ENCODE measurements at places on chromosomes 5 and 9.

DNA sequence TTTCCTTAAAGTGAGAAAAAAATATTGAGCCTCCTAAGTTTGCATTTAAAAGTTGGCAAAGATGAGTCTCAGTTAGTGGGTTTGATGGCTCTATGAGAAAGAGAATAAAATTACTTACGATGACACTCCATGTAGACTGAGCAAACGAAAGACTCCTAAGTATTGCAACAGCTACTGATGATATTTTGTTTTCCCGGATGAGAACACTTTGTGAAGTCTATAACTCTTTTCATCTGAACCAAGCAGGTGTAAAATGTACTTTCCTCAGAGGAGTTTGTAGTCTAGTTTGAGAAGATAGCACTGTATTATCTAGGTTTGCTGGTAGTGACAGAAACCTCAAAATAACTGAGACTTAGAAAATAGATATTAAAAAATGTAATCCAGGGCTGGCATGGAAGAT is 1.7 kb upstream of the ITK start:
- no peak for DNase-seq

DNA sequence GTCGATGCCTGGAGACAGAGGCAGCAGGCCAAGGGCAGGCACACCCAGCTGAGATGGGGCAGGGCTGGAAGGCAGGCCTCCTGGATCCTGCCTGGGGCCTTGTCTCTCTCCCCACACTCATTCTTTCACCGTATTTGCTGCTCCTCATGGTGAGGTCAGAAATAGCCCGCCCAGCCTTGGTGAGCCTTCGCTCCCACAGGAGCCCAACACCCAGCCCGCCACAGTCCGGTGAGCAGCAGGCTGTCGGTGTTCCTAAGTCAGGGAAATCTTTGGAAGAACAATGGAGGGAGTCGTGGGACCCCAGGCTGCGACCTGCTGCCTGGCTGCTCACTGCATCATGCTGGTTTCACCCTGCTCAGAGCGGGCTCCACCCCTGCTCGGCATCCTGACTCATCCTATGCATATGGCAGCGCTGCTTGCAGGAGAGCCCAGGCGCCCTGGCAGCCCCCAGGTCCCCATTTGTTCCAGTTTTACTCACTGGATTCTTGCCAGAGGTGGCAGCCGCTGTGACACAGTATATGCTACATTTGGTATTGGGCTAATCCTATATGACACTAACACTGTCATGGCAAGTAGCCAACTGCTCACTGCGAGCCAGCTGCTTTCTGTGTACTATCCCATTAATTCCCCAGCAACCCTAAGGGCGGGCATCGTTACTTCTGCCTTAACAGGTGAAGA is 53.2 kb upstream of the NCS1 start:
- DNase-seq = no peak

- DNase-seq = no peak
Measured at GRCh38 chr5:172728481-172729241, 42.3 kb downstream of the DUSP1 start.

DNA sequence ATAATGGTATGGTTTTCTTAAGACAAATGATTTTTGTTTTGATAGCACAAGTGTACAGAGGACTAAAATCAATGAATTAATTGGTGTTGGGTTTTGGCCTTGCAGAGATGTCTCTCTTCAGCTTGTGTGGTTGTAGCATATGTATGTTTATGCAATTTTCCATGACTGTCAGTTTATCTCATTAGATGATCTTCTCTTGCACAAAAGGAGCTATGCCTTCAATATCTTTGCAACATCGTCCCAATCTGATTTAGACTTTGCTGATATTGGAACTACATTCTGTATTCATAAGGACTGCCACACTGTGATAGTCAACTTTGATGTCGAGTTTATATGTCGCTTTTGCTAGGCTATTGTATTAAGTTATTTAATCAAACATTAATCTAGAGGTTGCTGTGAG is 140.0 kb upstream of the TAF11L2 start:
- DNase-seq = no peak

GRCh38 chr5:135880801-135881200 is 14.8 kb downstream of the IL9 start:
- no peak for DNase-seq

DNA sequence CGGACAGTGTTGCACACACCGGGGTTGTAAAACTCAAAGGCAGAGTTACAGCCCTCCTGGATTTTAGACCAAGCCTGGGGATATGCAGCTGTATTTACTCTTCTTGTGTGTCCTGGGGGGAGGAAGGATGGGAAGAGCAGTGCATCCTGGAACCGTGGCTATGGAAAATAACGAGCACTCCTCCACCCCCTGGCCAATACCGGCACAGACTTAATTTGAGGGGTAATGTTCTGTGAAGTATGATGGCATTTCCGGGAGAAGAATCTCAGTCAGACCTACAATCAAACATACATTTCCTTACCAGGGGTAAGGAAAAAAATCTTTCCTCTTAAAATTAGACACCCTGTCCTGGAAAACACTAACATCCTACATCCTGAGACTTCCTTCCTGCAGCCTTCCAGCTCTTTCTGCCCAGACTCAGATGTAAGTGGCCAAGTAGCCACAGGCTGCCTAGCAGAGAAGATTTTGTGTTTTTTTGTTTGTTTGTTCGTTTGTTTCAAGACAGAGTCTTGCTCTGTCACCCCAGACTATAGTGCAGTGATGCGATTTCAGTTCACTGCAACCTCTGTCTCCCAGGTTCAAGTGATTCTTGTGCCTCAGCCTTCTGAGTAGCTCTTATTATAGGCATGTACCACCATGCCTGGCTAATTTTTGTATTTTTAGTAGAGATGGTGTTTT is 11.0 kb upstream of the ERMP1 start:
- DNase-seq = peak; percentile 28

GRCh38 chr5:91443761-91444467 is 60.8 kb upstream of the ARRDC3 start:
- no peak for DNase-seq

Measured in HEK293T (cell line).